CD14-positive monocyte (primary cell): ENCODE measurements at places on chromosomes 5 and 9.

DNA sequence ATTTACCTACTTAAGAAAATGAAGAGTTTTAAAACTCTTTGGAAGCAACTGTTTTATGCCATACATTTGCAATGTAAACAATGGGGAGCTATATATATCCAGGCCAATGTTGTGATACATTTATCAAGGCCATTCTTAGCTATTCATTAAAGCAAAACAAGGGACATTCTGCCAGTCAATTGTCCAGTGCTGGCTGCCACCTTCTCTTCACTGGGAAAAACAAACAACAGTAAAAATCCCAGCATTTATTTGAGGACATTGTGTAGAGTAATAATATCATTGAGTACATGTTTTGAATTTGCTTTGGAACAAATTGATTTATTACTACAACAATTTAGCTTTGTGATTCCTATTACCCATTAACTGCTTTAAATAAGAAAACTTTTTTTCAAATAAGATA, 1107.4 kb downstream of the DTWD2 start:
- no peak for DNase-seq

GRCh38 chr5:9222054-9222976, 323.6 kb downstream of the SEMA5A start:
- DNase-seq = no peak

DNA sequence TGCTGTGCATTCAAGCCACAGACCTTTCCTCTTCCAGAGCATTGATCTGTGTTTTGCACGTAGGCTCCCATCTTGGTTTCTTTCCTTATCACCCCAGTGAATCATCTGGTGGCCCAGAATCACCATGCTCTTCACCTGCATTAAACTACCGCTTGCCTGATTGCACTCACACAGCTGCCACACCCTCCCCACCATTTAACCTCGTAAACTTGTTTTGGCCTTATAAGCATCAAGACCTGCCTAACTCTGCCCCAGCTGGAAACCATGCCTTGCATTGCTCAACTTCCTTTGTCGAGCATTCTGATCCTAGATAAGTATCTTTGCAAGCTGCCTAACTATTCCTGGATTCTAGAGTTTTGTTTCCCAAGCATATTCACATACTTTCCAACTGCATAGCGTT, 369.6 kb upstream of the SEMA6A start:
- no peak for DNase-seq

DNA sequence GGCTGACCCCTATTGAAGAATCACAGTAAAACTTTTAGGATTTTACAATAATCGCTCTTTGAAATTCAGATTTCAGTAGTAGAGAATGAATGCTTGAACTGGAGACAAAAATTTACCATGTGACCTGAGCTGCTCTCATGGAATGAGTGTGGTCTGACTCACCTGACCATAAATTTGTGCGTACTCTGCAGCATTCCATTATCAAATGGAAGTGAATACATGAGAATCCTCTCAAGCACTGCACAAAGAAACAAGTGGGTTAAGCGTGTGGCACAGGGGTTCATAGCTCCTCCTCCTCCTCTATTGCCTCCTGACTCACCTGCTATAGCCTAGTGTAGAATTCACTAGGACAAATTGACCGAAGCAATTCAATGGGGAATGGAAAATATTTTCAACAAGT, 269.8 kb upstream of the CDH9 start:
- no peak for DNase-seq

DNA sequence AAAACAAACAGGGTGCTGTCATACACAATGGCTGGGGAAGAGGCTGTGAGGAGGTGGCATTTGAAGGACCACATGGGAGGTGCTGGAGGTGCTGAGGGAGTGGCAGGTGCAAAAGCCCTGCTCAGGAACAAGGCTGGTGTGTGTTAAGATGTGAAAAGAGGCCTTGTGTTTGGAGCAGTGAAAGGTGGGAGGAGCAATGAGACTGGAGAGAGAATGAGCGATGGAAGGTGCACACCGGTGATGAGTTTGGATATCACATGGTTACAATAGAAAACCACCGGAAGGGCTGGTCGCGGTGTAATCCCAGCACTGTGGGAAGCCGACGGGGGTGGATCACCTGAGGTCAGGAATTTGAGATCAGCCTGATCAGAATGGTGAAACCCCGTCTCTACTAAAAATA, 9.2 kb upstream of the FIBCD1 start:
- no peak for DNase-seq

DNA sequence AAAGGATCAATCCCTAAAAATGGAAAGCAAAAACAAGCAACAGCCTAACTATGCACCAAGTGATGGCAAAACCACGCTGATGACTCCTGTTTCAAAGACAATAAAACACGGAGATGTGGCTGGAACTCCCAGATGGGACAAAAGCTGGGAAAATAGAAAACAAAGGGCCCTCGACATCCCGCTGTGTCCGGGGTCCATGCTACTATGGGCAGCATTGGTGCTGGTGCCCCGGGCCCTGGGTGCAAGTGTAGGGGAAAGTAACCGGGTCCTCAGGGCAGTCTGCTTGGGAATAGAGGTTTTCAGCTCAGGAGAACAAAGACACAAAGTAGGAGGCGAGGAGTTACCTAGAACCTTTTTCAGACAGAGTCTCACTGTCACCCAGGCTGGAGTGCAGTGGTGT, 46.1 kb downstream of the MRPL36 start:
- no peak for DNase-seq

GRCh38 chr9:7342229-7342628, 457.3 kb downstream of the DMAC1 start:
- DNase-seq = no peak

GRCh38 chr5:57195060-57195459, 21.2 kb downstream of the GPBP1 start:
- no peak for DNase-seq

GRCh38 chr5:57067597-57067924, 106.3 kb upstream of the GPBP1 start:
- DNase-seq = no peak

- DNase-seq = no peak
Measured at GRCh38 chr5:159230657-159231056, 21.3 kb upstream of the RNF145 start.

- DNase-seq = no peak
Measured at GRCh38 chr5:1014781-1015221, 6.2 kb downstream of the NKD2 start.

DNA sequence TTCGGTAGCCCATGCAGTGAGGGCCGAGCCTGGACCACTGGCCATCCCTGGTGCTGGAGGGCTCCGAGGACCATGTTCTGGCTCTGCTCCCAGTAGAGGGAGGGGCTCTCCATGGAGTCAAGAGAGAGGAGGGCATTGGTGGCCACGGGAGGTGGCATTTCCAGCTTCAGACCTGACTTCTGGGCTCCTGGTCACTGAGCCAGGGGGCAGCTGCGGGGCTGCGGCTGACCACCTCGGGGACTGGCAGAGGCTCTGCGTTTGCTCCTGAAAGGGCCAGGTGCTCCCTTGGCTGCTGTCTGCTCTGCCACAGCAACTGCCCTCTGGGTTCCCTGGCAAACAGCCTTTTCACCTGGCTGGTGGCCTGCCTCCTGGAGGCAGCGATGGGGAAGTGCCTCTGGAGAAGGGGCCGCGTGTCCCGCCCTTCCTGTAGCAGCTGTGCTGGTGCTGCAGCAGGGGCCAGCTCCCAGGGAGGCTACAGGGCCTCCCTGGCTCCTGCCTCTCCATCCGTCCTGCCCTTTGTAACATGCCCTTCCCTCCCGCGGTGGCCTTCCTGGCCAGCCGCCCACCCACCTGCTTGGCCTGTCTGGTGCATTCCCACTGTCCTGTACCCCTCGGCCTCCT, 144.6 kb downstream of the CACNA1B start:
- no peak for DNase-seq

DNA sequence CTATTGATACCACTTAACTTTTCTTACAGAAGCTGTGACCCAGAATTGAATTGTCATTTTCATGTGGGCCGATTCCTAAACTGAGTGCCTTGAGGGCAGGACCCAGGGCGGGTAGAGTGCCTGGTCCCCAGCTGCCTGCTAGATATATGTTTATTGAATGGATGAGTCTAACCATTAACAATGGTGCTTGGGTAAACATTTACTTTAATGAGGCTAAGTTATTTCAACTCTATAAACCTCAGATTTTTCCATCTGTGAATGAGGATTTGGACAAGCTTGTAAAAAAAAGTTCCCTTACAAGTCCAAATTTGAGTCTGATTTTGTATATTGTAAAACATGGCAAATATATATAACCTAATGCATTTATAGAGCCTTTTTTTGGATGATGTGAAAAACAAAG, 181.8 kb upstream of the ELL2 start:
- DNase-seq = no peak

- DNase-seq = no peak
Measured at GRCh38 chr5:158801893-158802292, 297.8 kb downstream of the EBF1 start.

DNA sequence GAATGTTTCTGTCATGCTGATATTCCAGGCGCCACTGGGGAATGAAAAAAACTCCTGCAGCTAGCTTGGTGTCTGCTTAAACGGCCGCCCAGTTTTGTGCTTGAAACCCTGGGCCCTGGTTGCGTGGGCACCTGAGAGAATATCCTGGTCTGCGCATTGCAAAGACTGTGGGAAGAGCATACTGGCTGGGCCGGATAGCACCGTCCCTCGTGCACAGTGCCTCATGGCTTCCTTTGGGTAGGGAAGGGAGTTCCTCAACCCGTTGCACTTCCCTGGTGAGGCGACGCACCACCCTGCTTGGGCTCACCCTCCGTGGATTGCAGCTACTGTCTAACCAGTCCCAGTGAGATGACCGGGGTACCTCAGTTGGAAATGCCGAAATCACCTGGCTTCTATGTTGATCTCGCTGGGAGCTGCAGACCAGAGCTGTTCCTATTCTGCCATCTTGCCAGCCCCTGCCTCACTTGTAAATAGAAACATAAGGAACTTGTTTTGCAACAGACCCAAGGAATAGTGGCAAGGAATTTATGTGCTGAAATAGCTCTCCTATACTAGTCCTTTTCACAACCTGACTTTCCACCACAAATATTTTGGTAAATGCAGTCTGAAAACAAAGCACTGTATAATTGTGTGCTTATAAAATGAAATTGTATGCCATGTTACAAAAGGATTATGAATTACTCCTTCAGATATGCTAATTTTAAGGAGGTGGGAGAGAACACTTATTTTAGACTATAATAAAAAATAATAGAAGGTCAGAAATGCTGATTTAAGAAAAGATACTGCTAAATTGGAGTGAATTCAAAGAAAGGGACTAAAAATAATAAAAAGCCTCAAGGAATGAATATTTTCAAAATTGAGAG, 90.3 kb downstream of the ADAMTSL1 start:
- DNase-seq = no peak

GRCh38 chr9:93204470-93205043, 20.6 kb downstream of the WNK2 start:
- no peak for DNase-seq

- DNase-seq = no peak
Measured at GRCh38 chr5:114419959-114420358, 58.1 kb downstream of the KCNN2 start.

- peak; percentile 53 for DNase-seq
Measured at GRCh38 chr5:142939006-142939405, 168.8 kb downstream of the ARHGAP26 start.
